ENCODE measurements at places on chromosomes 3 and 15.

GRCh38 chr15:65979316-65979715, 110.0 kb downstream of the RAB11A start:
- no peak for DNase-seq

- DNase-seq: no peak
Observed at GRCh38 chr3:50630394-50630793, 13.4 kb downstream of the MAPKAPK3 start.

- DNase-seq: no peak
Observed at GRCh38 chr3:18544146-18544545, 119.0 kb upstream of the SATB1 start.

DNA sequence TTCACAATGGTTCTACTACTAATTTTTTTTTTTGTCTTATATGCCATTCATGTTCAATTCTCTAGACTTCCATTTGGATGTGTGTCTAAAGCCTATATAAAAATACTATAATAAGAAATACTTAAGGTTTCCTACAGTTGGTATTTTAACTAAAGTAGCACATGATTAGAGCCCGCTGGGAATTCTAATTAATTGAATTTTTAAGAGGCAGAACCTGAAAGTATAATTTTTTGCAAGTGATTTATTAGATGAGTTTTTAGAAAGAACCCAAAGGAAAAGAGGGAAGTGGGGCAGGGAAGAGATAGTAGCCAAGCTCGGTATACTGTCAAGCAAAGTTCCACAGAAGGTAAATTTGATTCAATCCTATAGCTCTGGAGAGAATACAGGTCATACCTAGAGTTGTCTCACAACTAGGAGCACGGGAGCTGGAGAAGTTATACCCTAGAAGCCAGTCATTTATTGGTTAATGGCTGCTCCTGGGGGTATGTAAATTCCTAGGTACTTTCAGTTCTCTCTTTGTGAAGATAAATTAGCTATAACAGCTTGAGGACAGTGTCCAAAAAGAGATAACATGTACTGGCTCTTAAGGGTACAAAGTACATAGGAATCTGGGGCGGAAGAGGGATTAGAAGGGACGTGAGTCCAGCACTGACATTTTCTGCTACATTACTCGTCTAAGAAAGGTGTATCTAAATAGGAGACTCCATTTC, 225.6 kb downstream of the CNTN6 start:
- DNase-seq: no peak

DNA sequence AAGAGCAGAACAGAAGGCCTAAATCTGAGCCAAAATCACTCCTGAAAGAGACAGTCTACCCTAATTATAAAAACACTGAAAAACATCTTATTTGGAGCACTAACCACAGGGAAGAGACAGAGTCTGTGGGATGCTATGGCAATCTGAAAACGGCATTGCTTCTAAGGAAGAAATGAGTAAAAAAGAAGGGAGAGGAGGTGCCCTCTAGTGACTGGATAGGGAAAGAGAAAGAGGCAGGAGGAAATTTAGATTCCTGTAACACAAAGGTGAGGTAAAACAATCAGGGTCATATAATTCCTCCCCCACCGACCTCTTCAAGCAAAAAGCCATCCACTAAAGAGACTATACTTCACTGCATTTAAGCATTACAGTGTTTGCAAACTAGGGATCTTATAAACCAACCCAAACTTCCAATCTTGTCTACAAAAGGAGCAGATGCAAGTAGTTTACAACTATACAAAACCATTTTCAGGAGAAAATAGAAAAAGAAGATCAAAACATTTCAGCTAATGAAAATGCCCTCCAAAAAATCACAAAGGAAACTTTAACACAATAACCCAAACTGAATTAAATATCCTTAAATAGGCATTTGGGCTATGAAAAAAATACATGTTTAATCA, 32.6 kb downstream of the HACD2 start:
- no peak for DNase-seq

DNA sequence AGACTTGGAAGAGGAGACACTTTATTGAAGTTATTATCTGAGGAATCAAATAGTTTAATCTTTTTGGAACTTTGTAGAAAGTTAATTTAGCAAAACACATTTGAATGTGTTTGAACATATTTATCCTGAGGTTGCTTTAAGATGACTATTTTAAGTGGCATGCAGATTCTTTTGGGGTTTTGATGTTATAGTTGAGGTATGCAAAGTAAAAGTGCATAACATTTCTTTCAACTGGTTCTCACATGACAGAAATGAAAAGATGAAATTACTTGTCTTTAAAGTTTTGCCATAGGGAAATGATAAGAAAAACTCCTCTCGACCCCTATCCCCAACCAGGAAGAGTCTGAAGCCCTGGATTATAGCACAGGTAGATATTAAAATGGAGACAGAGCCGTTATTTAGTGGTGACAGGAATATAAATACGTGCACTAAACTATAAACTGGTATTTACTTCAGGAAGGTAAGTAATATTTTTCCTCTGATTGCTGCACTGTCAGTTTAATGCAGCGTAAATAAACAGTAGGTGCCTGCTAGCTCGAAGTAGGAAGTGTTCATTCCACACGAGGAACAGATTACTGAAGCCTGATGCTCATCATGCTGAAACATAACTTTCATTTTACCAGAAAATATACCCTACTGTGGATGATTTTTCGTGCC, 15.1 kb upstream of the SATB1 start:
- no peak for DNase-seq

DNA sequence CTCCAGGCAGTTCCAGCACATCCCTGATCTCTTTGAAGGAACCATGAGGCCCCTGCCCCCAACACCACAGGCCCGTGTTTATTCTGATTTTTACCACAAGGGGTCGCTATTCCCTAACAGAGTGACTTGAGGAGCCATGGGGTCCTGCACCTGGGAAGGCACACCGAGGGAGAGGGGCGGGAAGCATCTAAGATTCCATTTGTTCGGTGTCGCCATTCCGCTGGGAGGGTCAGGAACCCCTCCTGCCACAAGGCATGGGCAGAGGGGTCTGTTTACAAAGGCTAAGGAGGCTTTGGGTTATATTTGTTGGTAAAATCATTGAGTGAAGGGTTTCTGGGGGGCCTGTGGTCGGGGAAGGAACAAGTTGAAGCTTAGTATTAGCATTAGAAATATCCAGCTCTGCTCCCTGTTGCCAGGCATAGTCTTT, 77.1 kb downstream of the WDR76 start:
- DNase-seq: no peak

DNA sequence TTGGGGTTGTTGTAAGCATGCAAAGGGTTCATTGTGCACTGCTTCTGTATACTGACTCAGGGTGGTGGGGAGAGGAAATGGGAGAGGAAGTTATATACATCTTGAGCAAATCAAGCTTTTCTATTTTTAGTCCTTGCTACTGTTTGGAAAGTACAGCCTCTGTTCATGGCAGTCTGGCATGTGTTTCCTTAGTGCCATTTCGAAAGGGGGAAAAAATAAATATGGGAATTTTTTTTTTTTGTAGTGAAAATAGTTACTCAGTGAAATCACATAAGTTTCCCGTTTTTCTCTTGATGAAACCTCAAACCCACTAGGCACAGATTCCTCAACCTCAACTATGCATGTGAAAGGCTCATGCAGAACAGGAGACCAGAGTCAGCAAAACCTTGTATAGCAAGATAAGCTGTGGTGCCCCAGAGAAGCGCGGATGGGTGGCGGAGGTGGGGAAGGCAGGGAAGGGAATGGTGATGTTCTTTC, 353.3 kb downstream of the LPP start:
- DNase-seq: no peak

GRCh38 chr3:127746400-127747057, 73.8 kb downstream of the ABTB1 start:
- no peak for DNase-seq

DNA sequence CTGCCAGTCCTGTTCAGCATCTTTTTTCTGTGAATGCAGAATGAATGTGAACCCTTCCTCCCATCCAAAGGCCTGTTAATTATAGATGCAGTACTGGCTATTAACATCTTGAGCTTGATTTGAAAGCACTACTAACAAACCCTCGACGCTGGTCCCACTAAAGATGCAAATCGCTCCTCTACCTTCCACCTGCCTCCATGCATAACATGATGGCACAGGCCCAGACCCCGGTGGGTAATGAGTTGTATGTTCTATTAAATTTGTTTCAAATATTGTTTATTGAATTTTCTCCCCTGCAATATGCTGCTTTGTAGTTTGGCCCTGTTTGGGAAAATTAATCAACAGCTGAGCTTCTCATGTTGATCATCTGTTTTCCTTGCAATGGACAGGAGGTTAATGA, 69.3 kb downstream of the RAB11A start:
- DNase-seq: no peak

GRCh38 chr3:157180262-157180661, 20.3 kb upstream of the CCNL1 start:
- DNase-seq: no peak

DNA sequence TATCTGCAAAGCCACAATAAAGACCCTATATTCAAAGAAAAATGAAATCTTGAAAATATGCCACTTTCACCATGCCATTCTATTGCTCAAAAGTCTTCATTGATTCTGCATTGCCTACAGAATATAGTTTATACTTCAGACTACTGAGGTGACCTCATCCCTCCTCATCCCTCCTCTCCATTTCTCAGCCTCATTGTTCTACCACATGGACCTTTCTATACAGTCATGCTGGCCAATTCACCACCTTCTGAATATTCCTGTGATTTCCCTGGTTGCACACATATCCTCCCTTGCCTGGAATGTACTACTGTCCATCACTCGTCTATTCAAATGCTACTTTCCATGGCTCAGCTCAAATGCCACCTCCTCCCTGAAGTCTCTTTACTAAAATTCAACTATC, 3.5 kb upstream of the COL8A1 start:
- no peak for DNase-seq

DNA sequence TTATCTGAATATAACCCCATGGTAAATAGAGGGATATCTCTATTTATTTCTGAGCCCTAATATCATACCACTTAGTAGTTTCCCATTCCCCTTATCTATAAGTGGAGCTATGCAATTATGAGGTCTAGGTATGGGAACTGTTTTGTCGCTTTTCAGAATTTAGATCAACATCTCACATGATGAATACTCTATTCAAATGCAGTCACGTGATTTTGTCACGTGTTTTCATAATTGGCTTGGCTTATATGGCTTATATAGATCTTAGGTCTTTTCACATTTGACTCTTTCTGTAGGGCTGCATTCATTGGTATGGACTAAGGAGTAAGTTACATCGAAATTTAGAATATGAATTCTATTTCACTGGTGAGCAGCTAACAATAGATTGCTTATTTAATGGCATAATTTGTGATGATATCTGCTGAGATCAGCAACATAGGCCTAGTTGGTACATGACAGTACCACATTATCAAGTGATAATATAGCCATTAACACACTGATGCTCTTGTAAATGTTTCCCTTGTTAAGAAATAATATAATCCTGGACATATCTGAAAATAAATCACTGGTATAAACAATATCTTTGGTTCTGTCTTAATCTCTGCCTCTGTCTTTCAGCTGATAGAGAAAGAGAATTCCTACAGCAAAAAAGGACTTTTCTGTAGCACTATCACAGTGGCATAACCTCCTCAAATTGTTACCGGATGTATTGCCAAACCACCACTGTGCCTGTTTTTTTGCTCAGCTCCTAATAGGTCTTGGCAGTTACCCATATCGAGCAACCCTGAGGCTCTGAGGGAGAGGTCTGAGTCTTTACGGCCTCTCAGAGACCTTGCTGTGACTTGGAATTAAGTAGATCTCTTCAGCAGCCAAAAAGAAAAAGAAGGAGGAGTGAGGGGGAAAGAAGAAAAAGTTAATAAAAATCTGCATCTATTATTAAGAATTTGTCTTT, 357.1 kb downstream of the ZPLD1 start:
- no peak for DNase-seq

GRCh38 chr15:52486003-52486996, 42.4 kb downstream of the MYO5A start:
- DNase-seq: no peak

DNA sequence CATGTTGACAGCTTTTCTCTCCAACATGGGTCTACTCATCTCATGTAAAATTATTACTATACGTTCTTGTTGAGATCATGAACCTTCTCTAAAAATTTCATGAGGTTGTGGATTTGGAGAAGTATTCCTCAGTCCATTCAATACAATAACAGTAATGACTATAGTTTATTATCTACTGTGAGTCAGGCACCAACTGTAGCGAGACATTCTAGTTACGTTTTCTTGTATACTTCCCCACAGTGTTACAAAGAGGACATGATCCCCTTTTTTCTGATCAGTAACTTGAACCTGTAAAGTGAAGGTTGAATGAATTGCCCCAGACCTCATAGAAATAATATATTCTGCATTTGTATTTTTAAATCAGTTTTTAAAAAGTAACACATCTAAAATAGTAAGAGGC, 76.4 kb downstream of the AKAP13 start:
- DNase-seq: no peak

GRCh38 chr15:94858011-94858410, 626.6 kb downstream of the MCTP2 start:
- DNase-seq: no peak

DNA sequence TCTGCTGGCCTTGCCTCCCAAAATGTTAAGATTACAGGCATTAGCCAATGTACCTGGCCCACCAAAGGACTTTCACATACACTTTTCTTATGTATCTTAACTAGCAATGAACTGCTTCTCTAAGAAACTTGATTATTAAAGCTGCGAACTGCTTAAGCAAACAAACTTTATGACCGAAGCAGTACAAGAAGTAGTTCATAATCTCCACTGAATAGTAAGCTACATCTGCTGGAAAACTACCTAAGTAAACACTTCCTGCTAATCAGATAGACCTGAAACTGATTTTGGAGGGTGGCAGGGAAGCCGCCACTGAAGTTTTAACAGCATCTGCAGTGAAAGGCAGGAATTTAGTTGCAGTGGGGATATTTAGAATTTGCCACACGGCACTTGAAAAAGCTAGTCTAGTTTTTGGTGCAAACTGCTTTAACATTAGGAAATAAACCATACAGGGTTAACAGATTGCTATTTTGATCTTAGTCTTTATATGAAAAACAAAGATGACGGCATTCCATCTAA, 8.1 kb downstream of the HYPK start:
- no peak for DNase-seq

- DNase-seq: no peak
Observed at GRCh38 chr3:130276203-130276803, 69.2 kb upstream of the COL6A5 start.

DNA sequence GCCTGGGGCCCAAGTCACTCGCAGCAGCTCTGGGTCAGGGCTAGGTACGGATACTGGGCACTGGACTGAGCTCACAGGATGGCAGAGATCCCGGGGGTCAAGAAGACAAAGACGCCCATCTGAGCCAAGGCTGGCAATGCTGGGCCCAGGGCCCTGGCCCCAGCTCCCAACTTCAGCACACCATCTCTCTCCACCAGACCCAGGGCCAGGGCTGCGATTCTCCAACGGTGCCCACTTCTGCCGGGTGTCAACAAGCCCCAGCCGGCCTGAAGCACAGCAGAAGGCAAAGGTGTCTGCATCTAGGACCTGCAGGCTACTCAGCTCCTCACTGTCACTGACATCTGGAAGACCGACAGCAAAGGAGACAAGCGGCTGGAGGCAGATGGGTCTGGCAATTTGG, 8.6 kb downstream of the WDR73 start:
- DNase-seq: no peak

- no peak for DNase-seq
Observed at GRCh38 chr3:16200411-16200810, 25.9 kb downstream of the GALNT15 start.

GRCh38 chr3:1609416-1609815, 489.2 kb upstream of the CNTN4 start:
- DNase-seq: no peak
